ENCODE measurements at places on chromosomes 6 and 20.

GRCh38 chr6:154378518-154378917, 21.9 kb upstream of the IPCEF1 start:
- DNase-seq: no peak

- no peak for DNase-seq
Measured at GRCh38 chr20:56974499-56975250, 291.8 kb downstream of the BMP7 start.

DNA sequence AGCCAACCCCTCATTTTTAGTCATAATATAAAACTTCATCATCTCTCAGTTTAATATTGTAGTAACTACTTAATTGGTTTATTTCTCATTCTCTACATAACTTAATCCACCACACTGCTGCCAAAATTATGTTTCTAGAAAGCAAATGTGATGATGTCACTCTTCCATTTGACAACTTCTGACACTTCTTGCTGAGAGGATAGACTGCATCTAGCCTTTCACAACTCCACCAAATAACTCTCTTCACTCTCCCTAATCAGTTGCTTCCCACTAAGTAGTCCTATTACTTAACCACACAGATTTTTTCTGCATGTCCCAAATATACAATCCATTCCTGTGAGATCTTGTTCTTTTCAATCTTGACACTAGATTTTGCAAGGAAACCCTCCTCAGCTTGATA, 951.3 kb downstream of the EPHA7 start:
- DNase-seq: no peak

- no peak for DNase-seq
Measured at GRCh38 chr20:37190354-37191112, 11.2 kb upstream of the MROH8 start.

GRCh38 chr20:661474-662270, 8.7 kb upstream of the SRXN1 start:
- DNase-seq: no peak

DNA sequence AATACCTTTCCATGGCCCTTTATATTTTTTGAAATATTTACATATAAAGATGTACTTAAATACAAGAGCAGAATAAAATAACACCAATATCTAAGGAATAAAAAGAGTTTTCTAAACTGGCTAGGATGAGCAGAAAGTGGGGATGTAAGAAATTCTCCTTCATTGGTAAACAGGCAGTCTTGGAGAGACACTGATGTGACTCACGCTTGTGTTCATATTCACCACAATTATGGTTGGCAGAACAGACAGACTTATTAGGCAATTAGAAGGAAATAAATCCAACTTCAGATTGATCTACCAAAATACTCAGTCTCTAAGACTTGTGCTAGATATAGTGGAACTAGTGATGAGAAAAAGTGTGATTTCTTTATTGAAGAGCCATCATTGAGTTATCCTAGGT, 463.7 kb downstream of the CDC5L start:
- DNase-seq: no peak

DNA sequence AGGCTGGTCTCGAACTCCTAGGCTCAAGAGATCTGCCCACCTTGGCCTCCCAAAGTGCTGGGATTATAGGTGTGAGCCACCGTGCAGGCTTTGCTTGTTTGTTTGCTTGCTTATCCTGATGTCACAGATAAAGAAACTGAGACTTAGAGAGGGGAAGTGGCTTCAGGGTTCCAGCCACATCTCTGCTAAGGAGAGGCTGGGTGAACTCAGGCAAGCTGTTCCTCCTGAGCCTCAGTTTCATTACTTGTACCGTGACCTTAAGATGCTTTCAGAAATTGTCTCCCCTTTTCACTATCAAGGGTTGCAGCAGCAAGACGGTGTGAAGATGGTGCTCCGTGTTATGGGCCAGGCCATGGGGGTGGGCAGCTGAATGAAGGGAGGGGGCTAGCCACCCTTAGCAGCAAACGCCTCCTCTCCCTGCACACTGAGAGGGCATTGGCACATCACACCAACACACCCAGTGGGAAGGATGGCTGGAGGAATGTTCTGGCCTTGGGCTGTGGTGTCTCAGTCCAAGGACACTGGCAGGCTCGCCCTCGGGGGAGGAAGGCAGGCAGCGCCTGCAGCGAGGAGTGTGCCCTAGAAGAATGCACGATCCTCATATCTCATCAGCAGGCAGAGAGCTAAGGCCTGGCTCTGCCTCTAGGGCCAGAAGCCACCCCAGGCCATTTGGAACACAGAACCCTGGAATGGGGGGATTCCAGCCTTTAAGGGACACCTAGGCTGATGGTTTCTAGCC, 48.2 kb upstream of the TLDC2 start:
- no peak for DNase-seq

DNA sequence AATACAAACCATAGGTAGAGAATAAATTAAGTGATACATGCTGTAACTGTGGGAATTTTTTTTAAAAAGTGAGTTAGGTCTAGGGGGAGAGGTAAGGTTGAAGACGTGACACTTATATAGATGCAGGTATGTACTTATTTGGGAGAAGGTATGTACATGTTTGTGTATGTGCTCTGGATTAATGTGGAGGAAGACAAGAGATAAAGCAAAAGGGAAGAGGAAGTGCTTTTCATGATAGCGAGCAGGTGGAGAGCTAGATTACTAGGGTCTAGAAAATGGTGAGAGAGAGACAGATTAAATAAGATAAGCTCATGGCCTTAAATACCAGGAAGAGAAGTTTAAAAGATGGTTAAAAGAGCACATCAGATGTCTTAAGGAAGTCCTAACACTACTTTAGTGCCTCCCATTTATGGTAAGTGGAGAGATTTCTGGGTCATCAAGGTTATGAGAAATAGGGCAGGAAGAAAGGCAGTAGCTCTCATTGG, 92.5 kb downstream of the MAN1A1 start:
- DNase-seq: no peak

- DNase-seq: no peak
Measured at GRCh38 chr6:16747232-16748024, 13.8 kb downstream of the ATXN1 start.
